ENCODE measurements at places on chromosomes 5 and 9. TPM values are rescaled to one million over a fixed set of nuclear protein-coding genes. Genes with fewer than 3 reads are reported as not detected.

FOXD4 gene
- 0.22 TPM for total RNA-seq

PPP2R2B gene
- total RNA-seq = 20.8 TPM

GALT gene
- 45.2 TPM for total RNA-seq

GARIN3 gene
- total RNA-seq = not detected

EGFLAM gene
- 28.8 TPM for total RNA-seq

OLFM1 gene
- 13.8 TPM for total RNA-seq

AGXT2 gene
- not detected for total RNA-seq

ASS1 gene
- 71.3 TPM for total RNA-seq

GRCh38 chr9:2047916-2048315, 32.8 kb downstream of the SMARCA2 start:
- DNase-seq = no peak

- DNase-seq = peak; percentile 34
Observed at GRCh38 chr9:90870621-90871326, 69.2 kb downstream of the SYK start.

DNA sequence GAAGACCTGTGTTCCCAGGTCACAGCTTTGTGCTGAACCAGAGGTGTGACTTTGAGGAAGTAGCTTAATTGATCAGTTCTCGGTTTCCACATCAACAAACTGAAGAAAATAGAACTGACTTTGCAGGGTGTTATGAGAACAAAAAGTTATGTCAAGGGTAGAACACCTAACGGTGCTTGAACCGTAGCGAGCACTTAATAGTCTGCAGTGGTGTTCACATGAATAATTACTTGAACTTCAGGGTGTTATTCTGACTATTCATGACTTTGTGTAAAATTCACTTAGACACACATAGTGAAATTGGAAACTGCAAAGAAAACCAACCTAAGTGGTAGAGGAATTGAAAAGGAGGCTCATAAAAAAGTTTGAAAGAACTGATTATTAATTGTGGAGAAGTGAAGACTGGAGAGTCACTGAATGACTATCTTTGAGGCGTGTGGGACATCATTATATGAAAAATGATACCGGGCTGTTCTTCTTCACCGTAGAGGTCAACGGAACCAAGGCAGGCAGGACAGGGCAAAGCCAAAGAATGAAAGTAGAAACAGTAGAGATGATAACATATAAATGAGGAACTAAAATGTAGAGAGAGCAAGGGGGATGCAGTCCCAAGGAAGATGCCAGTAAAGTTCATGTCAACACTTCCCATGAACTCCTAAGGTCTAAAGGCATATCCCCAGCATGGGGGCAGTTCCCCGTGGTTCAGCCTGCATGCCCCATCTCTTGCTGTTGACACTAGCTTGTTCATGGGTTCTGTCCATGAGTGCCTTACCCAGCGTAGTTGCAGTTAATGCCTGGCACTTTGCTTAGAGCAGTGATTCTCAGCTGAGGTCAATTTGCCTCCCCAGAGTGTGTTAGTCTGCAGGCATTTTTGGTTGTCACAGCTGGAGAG, 118.7 kb downstream of the ZNF462 start:
- no peak for DNase-seq

GRCh38 chr5:180290568-180291233, 1.2 kb downstream of the MAPK9 start:
- no peak for DNase-seq

GRCh38 chr5:3180636-3181035, 415.0 kb upstream of the IRX1 start:
- DNase-seq = no peak

DNA sequence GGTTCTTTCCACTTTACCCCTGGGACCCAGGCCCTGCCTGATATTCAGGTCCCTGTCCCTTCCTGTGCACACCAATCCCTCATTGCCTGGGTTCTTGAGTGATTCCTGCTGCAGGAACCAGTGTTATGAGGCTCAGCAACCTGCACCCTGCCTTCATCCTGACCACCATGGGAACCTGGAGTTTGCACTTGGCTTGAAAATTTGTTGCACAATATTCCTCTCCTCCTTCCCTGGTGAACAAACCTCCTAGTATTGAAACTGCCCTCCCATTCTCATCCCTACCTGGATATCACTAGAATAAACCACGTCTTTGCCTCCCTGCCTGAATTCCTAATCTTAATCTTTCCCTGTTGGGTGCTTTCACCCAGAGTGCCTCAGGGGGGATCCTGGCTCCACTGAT, 52.1 kb upstream of the AFAP1L1 start:
- DNase-seq = no peak

DNA sequence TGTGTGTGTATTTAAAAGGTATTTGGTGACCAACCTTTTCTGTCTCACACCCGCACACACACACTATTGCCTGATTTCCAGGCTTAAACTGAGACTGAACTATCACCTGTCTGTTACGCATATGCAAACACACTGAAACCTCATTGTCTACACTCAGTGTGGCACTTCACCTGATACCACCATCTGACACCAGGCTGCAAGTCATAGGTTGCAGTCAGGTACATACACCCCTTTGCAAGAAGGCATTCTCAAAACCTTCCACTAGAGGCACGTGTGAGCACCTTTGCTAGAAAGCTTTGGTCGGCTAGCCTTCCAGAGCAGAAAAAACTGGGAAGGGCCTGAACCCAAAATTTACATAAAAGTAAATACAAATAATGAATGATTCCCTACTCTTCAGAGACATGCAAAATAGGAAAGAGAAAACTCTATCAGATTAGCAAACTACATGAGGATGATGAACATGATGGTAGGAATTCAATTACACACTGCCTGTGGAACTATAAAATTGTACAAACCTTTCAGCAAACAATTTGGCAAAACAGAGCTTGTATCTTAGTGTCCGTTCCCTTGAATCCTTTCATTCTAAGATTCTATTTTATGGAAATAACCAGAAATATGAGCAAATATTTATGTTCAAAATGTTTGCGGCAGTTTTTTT, 5.9 kb upstream of the FOXD1 start:
- no peak for DNase-seq

DNA sequence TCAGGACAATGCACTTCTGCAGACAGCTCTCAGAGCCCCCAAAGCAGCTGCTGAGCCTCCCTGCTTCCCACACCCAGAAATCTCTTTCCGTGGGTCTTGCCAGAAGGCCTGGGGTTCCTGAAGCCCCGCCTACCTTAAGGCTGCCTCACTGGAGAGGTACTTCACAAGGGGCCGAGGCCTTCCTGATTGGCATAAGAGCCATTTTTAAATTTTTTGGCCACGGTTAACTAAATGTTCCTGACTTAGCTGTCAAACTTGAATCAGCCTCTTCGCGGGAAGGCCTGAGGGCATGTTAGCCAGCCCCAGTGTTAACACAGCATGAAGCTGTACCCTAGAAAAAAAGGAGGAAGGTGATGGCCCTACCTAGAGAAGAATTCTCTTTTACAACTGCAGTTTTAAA, 20.7 kb upstream of the EPB41L4B start:
- no peak for DNase-seq

- no peak for DNase-seq
Observed at GRCh38 chr9:4936277-4936676, 48.8 kb upstream of the JAK2 start.

- no peak for DNase-seq
Observed at GRCh38 chr5:133360693-133361472, 251.5 kb downstream of the FSTL4 start.

DNA sequence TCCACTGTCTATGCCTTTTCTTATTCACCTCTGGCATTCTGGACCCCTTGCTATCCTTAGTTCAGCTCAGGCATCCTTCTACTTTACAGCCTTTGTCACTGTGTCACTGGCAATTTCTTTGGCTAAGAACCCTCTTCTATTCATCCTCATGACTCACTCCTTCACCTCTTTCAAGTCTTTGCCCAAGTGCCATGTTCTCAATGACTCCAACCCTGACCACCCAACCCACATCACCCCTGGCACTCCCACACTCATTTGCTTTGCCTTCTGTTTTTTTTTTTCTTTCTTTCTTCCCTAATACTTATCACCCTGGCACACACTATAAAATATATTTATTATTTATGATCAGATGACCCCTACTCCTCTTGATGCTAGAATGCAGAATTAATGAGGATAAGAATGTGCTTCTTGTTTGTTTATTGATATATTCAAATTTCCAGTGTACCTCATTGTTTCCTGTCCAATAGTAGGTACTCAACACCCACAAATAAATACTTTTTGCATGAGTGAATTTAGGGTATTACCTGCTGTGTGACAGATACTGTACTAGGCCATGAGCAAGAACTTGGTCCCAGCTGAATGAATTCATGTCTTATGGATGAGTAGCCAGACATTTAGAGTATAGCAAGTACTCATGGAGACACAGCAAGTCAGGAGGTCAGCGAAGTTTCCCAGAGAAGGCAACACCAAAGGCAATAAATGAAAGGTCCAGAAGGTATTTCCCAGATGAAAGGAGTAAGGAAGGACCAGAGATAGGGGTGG, 236.1 kb downstream of the PAPPA start:
- DNase-seq = no peak

DNA sequence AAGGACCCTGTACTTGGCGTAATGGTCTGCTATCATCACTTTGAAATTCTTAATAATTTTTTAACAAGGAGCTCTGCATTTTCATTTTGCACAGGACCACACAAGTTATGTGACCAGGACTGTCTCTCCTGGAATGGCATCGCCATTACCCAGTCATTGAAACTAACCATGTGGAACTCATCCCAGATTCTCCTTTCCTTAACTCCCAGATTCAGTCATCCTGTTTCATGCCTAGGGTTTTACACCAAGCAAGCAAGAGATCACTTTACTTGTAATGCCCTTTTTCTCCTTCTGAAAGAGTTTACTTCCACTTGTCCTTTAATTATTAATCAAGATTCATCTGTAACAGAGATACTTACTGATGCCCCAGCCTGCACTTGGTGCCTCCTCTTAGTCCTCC, 12.0 kb downstream of the FRMD3 start:
- DNase-seq = no peak

GRCh38 chr5:127010362-127010761, 20.0 kb downstream of the MARCHF3 start:
- DNase-seq = no peak

- no peak for DNase-seq
Observed at GRCh38 chr9:93819905-93820304, 135.2 kb downstream of the BARX1 start.

DNA sequence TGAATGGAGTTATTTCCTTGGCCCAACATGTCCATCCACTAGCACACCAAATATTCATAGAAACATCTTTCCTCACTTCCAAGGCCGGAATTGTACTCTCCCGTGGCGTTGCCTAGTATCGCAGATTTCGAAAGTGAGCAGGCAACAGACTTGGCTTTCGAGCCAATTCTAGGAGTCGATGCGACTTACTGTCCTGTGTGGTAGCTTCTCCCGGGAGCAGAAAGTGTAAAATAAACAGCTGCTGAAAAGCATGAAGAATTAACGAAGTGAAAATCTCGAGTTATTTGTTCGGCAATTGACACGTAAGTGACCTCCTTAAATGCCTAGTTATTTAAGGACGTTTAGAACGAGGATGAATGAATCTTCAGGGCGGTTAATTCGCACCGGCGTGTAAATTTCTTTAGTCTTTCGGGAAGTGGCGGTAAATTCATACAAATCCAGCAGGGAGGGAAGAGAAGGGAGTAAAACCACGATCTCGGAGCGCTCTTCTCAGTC, 449 bp upstream of the PCSK5 start:
- DNase-seq = peak; percentile 51

GRCh38 chr5:77425998-77426659, 66.0 kb downstream of the WDR41 start:
- no peak for DNase-seq

GRCh38 chr5:179852993-179853547, 5.5 kb downstream of the MRNIP start:
- DNase-seq = no peak

Data from ovary (tissue), 10 donors.